CD8-positive, alpha-beta memory T cell (primary cell): ENCODE measurements at places on chromosomes 3 and 15. TPM values are rescaled to one million over a fixed set of nuclear protein-coding genes. Genes with fewer than 3 reads are reported as not detected.

Gene GOLGA6L7
- not detected for total RNA-seq

DNA sequence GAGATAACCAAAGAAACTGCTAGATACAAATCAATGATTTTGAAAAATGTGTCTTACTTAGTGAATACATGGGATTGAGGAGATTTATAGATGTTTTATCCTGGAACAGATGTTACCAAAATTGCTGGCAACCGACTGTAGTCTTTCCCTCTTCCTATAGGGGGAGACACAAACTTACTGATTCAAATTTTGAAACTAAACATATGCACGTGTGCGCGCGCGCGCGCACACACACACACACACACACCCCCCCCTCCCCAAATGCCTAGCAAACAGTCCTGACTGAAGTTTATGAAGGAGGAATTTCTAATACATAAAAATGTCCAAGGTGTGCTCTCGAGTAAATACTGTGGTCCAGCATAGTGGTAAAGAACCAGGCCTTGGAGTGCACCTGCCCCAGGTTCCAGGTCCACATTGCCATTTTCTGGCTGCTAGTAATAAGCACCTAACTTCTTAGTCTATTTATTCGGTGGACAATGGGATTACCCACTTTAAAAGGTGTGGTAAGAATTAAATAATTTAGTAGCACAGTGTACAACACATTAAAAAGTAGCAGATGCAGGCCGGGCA, 18.5 kb upstream of the C3orf62 start:
- H3K27ac ChIP-seq = no peak overlapping the region
- no peak for DNase-seq
- H3K4me1 ChIP-seq = no peaks in the 10 kb centered on the region
- H3K4me3 ChIP-seq = no peak overlapping the region
- peaks cover 62% of the 10 kb centered on the region for H3K36me3 ChIP-seq

- peak; percentile 68 for DNase-seq
- peaks cover 65% of the 10 kb centered on the region for H3K4me1 ChIP-seq
- no peak overlapping the region for H3K4me3 ChIP-seq
- H3K27me3 ChIP-seq = no peaks in the 10 kb centered on the region
- H3K27ac ChIP-seq = peak overlapping the region; percentile 32
- H3K36me3 ChIP-seq = no peaks in the 10 kb centered on the region
Measured at GRCh38 chr3:136919799-136920580, 37.8 kb upstream of the IL20RB start.

- peak; percentile 47 for DNase-seq
- H3K27me3 ChIP-seq = no peaks in the 10 kb centered on the region
- H3K27ac ChIP-seq = peak overlapping the region; percentile 64
- H3K4me1 ChIP-seq = peaks cover 73% of the 10 kb centered on the region
- no peaks in the 10 kb centered on the region for H3K36me3 ChIP-seq
Measured at GRCh38 chr3:20043396-20043795, 3.1 kb downstream of the KAT2B start.

DNA sequence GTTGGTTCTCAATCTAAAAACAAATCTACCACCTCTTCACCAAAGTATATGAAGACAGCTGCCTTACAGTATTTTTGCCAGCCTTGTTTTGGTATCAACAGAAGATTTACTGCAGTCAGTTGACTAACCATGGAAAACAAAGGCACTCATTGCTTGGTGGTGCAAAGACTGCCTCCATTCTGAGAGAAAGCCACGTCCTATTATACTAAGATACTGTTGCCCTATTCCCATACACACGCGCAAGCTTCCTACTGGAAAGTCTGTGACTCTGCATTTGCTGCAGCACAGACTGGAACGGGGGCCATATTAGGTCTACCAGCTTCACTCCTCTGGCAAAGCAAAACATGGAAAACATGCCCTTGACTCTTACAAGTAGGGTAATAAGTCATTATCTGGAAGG, 18.0 kb downstream of the MTMR10 start:
- no peaks in the 10 kb centered on the region for H3K27me3 ChIP-seq
- no peak for DNase-seq
- no peaks in the 10 kb centered on the region for H3K4me1 ChIP-seq
- no peak overlapping the region for H3K4me3 ChIP-seq
- no peak overlapping the region for H3K27ac ChIP-seq
- peaks cover 17% of the 10 kb centered on the region for H3K36me3 ChIP-seq

GRCh38 chr3:20023623-20024405, 11.8 kb upstream of the PP2D1 start:
- no peaks in the 10 kb centered on the region for H3K4me1 ChIP-seq
- H3K4me3 ChIP-seq = no peak overlapping the region
- peak overlapping the region; percentile 66 for H3K27ac ChIP-seq
- no peaks in the 10 kb centered on the region for H3K36me3 ChIP-seq
- no peaks in the 10 kb centered on the region for H3K27me3 ChIP-seq
- DNase-seq = no peak

Gene IL5RA
- 0.73 TPM for total RNA-seq

GRCh38 chr3:116020495-116020894, 397.2 kb downstream of the GAP43 start:
- H3K27ac ChIP-seq = no peak overlapping the region
- no peak for DNase-seq
- H3K4me3 ChIP-seq = no peak overlapping the region
- no peaks in the 10 kb centered on the region for H3K4me1 ChIP-seq
- no peaks in the 10 kb centered on the region for H3K27me3 ChIP-seq

Gene NANOGP8
- not detected for total RNA-seq

Gene HACL1
- 37.7 TPM for total RNA-seq

- H3K27me3 ChIP-seq = no peaks in the 10 kb centered on the region
- DNase-seq = peak; percentile 36
- no peaks in the 10 kb centered on the region for H3K4me1 ChIP-seq
Measured at GRCh38 chr3:48400824-48401433, 28.9 kb downstream of the FBXW12 start.

Gene CFAP100
- total RNA-seq = not detected

GRCh38 chr3:68560728-68561127, 371.6 kb downstream of the TAFA4 start:
- DNase-seq = no peak
- H3K27me3 ChIP-seq = no peaks in the 10 kb centered on the region
- H3K36me3 ChIP-seq = no peaks in the 10 kb centered on the region
- no peak overlapping the region for H3K4me3 ChIP-seq
- no peaks in the 10 kb centered on the region for H3K4me1 ChIP-seq

Gene SERPINI2
- not detected for total RNA-seq

Gene GOLGA6B
- not detected for total RNA-seq

Gene GOLGA8T
- total RNA-seq = not detected

GRCh38 chr3:38958026-38958720, 93.6 kb downstream of the SCN11A start:
- no peak overlapping the region for H3K27ac ChIP-seq
- no peaks in the 10 kb centered on the region for H3K36me3 ChIP-seq
- no peak overlapping the region for H3K4me3 ChIP-seq
- no peaks in the 10 kb centered on the region for H3K4me1 ChIP-seq
- DNase-seq = no peak
